Aorta (tissue), 5 donors: ENCODE measurements at places on chromosomes 12 and 14. TPM values are rescaled to one million over a fixed set of nuclear protein-coding genes. Genes with fewer than 3 reads are reported as not detected.

CORO1C gene
- 207 TPM for total RNA-seq

- DNase-seq = no peak
These were observed 280.1 kb downstream of the VRK1 start for GRCh38 chr14:97077253-97077653.

DNA sequence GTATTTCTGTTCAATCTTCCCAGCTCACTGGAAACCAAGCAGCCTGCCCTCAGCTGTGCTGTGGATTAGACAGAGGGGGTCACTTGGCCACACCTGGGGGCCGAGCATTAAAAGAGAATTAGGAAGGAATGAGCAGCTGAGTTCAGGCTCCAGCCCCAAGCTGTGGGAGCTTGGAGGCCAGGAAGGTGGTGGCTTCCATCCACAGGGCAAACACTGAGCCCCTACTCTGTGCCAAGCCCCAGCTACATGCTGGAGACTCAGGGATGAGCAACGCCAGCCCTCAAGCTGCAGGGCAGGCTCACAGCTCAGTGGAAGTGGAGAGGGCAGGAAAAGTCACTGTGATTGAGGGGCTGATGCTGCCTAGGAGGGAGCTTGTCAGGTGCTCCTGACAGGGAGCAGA, 412.7 kb downstream of the BCL11B start:
- DNase-seq = no peak

GRCh38 chr12:84816916-84817695, 95.5 kb downstream of the SLC6A15 start:
- DNase-seq = no peak

GRCh38 chr12:46369474-46370379, 2.8 kb downstream of the SLC38A2 start:
- no peak for DNase-seq

GRCh38 chr14:91929700-91930099, 17.8 kb downstream of the FBLN5 start:
- no peak for DNase-seq
